Dorsolateral prefrontal cortex (tissue), 122 donors: ENCODE measurements at places on chromosomes 13 and 19.

- DNase-seq = no peak
Observed at GRCh38 chr13:71607575-71607974, 259.4 kb downstream of the DACH1 start.

GRCh38 chr13:106562301-106562700 lies 5.6 kb downstream of the ARGLU1 start:
- no peak for DNase-seq

- no peak for DNase-seq
Observed at GRCh38 chr19:36257520-36257876, 42.6 kb downstream of the ZNF146 start.

DNA sequence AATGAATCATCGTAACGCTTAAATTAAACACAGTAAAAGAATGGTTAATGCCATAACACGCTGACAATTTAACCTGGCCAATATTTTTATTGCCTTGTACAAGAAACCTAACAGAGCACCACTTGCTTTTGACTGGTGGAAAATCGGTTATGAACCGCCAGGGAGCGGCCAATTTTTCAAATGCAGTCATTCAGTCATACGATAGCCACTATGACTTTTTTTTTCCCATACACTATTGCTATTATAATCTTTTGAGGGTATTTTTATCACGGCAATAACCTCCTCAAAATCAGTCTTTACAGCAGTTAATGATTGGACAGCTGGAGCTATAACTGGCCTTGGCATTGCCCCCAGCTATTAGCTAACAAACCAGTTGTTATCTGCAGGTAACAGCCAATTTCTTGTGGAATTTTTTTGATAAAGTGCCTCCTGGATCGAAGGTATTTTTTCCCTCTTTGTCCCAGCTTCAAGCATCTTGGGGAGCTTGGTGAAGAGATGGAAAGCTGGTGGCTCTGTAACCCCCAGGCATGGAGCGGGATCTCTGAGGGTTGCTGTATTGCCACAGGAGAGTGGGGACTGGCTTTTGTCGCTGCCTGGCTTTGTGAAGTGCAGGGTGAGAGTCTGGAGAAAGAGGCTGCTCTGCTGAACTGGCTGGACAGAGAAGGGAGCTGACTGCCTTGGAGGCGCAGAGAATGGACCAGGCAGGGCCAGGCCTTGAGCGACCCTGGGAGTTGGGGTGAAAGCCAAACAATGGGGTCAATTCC lies 198.4 kb upstream of the ZNF536 start:
- no peak for DNase-seq

GRCh38 chr13:78596736-78597601 lies 6.4 kb downstream of the POU4F1 start:
- no peak for DNase-seq

GRCh38 chr13:45473627-45474026 lies 8.9 kb downstream of the COG3 start:
- DNase-seq = no peak

GRCh38 chr19:34220472-34221063 lies 33.8 kb upstream of the GARRE1 start:
- DNase-seq = peak; percentile 58

- no peak for DNase-seq
Observed at GRCh38 chr19:15291089-15291488, 41.2 kb downstream of the BRD4 start.

DNA sequence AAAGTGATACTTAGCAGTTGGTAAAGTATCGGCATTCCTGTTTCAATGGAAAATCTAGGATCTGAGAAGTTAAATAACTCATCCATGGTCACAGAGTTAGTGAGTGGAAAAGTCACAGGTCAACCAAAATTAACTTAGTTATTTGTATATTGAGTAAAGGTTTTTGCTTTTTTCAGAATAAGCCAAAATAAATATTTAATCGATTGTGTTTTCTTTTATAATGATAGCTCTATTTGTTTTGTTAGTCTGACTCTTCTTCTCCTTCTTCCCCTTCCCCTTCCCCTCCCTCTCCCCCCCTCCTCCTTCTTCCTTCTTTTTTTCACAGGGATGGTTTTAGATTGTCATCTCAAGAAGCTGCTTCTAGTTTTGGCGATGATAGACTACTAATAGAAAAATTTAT lies 173.5 kb downstream of the PCCA start:
- no peak for DNase-seq

GRCh38 chr19:52992109-52993004 lies 21.4 kb upstream of the ERVV-1 start:
- DNase-seq = no peak

DNA sequence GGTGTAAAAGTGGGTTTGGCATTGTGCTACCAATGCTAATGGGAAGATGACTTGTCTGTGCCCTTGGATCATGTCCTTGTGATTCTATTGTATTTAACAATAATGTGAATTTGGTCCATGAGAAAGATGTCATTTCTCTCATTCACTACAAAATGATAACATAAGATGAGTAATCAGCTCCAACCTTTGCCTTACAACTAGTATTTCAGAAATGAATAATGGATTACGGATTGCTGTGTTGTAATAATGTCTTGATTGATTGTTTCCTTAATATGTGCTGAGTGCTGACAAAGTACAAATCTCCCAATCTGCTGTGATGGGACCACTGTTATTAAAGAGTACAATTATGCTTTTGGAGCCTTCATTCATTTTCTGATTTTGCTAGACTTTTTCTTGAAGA lies 375.0 kb downstream of the PCDH9 start:
- DNase-seq = no peak

DNA sequence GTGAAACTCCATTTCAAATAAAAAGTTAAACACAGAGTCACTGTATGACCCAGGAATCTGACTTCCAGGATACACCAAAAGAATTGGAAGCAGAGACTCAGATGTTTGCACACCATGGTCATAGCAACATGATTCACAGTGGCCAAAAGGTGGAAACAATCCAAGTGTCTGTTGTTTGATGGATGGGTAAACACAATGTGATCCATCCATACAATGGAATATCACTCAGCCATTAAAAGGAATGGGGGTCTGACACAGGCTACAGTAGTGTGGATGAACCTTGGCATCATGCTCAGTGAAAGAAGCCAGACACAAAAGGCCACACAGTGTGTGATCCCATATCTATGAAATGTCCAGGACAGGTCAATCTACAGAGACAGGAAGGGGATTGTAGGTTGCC lies 174.3 kb downstream of the PTPRS start:
- no peak for DNase-seq

- DNase-seq = no peak
Observed at GRCh38 chr13:96844616-96845015, 149.7 kb downstream of the OXGR1 start.

DNA sequence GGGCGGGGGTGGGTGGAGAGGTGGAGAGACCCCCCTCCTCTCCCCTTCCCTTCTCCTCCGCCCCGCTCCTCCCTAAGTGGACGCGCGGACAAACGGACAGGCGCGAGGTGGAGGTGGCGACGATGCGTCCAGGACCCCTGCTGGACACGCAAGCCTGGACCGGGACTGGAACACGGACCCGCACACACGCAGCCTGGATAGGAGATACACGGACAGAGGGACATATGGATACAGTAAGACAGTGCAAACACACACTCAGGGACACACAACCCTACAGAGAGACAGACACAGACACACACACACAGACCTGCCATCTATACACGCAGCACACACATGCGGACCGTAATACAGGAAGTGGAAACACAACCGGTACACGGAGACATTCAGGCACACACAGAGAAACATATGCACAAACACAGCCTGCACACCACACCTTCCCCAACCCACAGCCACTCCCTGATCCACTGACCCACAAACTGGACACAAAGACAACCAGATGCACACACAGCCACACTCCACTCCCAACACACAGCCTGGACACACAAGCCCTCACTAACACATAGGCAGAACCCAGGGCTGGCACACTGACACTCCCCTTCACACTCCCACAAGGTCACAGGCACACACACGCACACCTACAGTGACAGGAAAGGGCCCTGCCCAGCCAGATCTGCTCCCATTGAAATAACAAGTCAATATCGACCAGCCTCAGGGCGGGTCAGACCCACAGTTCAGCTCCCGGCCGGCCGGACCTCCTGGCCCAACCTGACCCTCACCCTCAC lies 696 bp upstream of the ERFL start:
- no peak for DNase-seq

GRCh38 chr13:76466043-76466442 lies 420.2 kb downstream of the KCTD12 start:
- no peak for DNase-seq

GRCh38 chr13:71829547-71829946 lies 37.5 kb downstream of the DACH1 start:
- DNase-seq = no peak

DNA sequence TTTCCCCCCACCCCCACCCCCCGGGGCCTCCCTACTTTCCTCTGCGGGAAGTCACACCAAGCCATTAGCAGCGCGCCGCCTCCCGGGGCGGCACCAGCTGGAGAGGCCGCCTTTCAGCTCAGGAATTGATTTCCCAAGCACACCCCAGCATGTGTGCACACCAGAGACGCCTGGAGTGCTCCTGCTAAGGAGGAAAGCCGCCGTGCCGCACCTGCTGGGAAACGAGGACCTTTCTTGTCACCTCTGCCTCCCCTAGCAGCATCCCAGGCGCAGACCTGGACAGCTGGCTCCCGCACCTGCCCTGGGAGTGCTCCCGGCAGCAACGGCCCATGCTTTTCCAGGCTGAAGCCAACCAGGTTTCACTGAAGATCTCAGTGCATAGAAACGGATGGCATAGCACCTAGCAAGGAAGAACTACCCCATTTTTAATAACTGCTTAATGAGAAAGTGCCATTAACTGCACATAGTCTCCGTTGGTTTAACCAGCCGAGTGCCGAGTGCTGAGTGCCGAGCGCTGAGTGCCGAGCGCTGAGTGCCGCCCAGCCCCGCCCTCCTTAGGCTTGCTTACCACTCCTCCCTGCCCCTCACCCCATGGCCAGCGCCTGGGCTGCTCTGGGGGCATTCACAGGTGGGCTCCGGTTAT lies 165.0 kb downstream of the USP12 start:
- DNase-seq = peak; percentile 34

GRCh38 chr13:31038834-31039552 lies 106.5 kb downstream of the TEX26 start:
- DNase-seq = no peak

DNA sequence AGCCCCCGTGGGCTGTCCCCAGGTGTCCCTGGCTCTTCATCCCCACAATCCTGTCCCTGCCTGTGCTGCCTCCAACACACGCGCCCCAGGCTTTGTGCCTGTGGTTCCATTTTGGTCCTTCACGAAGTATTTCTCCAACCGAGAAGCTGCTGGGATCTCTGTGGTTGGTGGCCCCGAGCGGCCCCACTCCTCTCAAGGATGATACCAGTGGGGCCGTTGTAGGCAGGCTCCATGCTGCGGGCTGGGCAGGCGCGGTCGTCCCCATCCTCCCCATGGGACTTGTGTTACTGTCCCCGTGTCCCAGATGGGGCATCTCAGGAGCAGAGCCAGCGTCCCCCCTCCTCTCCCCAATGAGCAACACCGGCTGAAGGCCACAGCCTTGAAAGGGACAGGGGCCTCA lies 3.7 kb upstream of the ZNF554 start:
- no peak for DNase-seq

GRCh38 chr13:28485551-28485950 lies 9.4 kb downstream of the FLT1 start:
- DNase-seq = no peak

GRCh38 chr19:30163663-30164062 lies 208.5 kb upstream of the ZNF536 start:
- DNase-seq = no peak

DNA sequence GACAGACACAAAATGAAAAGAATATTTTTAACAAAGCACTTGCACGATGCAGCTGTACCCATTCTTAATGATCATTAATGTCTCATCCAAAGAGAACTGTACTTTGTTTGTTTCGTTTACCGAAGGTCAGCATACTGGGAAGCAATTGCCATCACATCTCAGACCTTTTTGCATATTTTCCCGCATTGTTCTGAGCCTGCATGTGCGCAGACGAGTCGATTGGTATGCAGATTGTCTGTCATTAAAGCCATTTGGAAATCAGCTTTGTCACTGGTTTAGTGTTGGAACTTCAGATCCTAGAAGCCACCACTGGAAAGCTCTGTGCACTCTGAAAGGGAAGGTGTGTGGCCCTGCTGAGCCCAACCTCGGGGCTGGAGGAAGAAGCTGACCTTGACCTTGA lies 15.6 kb downstream of the SPACA7 start:
- DNase-seq = no peak

DNA sequence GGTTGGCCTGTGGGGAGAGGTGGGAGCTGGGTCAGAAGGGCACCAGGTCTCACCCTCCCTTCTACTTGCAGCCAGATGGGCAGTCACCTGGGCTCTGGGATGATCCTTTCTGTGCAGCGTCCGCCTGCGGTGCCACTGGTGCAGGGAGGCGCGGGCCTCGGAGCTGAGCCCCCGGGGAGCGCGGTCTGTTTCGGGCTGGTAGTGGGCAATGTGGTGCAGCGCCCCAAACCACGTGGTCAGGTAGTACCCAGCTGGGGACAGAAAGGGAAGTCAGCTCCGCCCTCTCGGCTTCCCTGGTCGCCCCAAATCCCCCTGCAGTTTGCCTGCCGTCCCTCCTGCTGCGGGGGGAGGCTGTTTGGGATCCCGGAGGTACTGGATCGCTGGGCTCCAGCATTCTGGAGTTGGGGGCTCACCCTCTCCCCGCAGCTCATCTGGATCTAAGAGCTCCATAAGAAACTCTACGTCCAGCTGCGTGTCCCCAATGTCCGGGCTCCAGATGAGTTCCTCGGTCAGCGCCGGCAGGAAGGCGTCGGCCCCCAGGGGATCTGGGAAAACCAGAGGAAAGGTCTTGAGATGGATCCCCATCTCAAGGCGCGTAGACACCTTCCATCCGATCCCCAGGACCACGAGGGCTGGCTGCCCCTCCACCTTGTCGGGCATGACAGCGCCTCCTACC lies 8.8 kb downstream of the RINL start:
- DNase-seq = no peak

DNA sequence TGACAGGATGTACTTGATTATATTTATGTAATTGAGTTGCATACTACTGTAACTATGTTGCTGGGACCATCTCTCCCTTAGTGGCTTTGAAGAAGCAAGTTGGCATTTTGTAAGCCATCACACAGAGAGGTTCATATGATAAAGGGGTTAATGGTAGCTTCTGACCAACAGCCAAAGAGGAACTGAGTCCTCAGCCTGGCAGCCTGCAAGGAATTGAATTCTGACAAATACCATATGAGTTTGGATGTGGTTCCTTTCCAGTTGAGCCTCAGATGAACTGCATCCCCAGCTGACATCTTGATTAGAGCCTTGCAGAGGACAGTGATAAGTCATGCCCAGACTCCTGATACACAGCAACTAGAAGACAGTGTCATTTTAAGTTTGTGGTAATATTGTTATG lies 8.6 kb upstream of the MYCBP2 start:
- no peak for DNase-seq

GRCh38 chr13:44801990-44802389 lies 187.3 kb downstream of the NUFIP1 start:
- DNase-seq = no peak

DNA sequence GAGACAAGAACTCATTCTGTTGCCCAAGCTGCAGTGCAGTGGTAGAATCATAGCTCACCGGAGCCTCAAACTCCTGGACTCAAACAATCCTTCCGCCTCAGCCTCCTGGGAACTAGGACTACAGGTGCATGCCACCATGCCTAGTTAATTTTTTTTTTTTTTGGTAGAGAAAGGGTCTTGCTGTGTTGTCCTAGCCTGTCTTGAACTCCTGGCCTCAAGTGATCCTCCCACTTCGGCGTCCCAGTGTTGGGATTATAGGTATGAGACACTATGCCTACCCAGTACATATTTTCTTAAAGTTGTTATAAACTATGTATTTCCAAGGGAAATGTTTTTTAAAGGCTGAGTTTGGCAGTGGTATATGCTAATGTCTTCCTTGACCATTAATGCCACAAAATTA lies 412.6 kb downstream of the KLF12 start:
- DNase-seq = no peak
